Amniotic stem cell (primary cell): ENCODE measurements at places on chromosomes 6 and 20.

DNA sequence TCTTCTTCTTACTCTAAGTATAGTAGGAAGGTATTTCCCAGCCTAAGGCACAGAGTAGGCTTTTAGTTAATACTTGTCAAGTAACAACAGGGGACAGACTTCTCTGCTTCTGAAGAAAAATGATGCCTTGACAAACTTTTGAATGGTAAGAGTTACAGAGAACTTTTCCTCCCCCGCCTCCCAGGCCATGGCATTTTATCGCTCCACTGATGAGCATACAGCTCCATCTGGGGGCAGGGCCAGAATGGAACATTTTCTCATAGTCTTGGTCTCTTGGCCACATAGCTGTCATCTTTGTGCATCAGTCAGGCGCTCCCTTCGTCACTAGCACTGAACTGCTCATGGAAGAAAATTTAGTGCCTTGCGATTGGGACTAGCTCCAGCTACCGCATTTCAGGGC is 1066.8 kb upstream of the CITED2 start:
- no peak for DNase-seq

- DNase-seq = no peak
Measured at GRCh38 chr6:146498309-146498708, 45.3 kb upstream of the RAB32 start.

DNA sequence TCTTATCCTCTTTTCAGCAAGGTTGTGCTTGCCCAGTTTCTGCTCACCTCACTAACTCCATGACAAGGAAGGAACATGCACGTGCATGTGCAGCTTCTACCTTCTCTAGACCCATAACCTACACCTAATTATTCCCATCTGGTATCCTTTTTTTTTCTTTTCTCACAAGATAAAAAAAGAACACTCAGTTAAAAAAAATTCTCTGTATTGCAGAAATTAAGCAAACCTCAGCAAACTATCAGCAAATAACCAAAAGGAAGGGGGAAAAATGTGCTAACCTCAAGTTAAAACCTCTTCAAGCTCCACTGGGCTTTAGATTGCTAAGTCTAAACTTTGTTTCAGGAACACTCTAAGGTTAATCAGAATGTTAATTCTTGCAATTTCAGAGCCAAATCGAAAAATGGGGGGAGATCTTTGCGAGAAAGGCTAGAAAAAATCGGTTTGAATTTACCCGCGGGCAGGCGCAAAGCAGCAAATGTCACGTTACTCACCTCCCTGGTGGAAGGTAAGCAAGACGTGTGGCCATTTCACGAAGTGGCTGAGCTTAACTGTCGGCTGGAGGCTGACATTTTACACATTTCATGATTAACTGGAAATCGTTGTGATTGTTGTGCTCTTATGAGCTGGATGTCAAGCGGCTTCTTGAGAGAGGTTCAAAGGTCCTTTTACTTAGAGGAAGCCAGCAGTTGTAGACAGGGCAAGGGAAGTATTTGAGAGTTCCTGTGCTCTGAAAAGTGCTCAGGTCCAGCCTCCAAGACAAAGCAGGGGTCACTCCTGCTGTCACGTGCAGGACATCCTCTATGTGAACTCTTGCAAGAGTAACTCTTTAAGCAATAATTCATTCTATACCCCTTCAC is 19.1 kb downstream of the TFAP2B start:
- DNase-seq = no peak

GRCh38 chr20:20490673-20491072 is 122.8 kb downstream of the INSM1 start:
- DNase-seq = no peak

DNA sequence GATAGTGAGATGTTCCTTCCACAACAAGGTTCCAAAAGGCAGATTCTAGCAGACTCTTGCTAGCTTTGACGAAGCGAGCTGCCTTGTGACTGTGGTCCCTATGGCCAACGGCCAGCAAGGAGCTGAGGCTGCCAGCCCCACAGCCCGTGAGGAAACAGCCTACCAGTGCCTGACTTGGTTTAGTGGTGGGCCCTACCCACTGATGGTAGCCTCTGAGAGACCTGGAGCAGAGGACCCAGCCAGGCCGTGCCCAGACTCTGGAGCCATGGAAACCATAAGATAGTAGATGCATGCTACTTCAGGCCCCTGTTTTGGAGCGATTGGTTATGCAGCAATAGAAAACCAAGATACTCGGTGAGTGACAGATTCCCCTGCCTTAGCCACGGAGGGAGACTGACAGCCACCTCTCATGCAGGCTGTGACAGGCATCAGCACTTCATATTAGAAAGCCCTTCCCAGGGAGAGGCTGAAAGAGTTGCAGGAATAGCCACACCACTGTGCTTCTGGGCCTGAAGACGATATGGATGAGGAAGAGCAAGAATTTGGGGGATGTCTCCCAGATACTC is 19.2 kb downstream of the PSMG4 start:
- no peak for DNase-seq

DNA sequence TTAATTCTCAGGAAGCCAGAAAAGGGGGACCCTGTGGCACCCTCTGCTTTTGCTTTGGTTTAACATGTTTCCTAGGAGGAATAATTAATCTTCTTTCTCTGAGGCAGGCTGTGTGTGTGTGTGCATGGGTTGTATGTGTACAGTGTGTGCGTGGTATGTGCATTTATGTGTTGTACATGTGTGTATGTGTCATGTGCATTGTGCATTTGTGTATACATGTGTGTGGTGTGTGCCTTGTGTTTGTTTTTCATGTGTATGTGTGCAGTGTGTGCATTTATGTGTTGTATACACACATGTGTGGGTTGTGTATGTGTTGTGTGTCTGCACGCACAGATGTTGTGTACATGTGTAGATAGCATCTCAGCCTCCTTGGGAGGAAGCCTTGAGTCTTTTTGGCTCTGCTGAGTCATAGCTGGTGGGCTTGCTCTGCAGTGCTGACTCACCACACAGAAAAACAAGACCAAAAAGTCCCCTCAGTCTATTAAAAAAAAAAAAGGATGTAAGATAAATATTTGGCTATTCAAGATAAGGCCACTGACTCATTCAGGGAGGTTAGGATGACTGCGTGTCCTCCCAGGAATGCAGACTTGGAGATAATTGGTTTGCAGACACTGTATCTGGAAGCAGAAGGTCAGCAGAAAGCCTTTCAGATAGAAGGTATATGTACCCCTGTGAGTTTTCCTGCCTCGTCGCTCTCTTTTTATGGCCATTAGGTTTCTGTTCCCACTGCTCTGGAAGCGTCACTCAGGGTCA is 58.6 kb downstream of the SYNJ2 start:
- peak; percentile 93 for DNase-seq

DNA sequence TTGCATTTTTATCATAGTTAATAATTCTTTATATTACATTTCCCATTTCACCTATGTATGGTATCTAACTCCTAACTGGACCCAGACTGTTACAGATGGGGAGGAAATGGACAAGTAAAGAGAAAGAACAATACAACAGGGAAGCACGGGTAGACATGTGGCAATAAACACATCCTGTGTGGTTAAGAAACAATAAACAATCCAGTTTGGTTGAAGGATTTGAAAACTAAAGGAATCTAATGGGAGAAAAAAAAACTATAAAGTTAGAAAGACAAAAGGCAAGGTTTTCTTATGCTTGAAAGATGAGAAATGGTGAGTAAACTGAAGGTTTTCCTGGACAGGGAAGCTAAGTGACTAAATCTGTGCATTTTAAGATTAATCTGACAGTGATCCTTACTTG is 34.9 kb upstream of the ALDH8A1 start:
- DNase-seq = no peak

- DNase-seq = no peak
Measured at GRCh38 chr6:21049572-21049971, 515.3 kb downstream of the CDKAL1 start.

GRCh38 chr6:106546691-106547414 is 82.4 kb downstream of the RTN4IP1 start:
- DNase-seq = peak; percentile 45

DNA sequence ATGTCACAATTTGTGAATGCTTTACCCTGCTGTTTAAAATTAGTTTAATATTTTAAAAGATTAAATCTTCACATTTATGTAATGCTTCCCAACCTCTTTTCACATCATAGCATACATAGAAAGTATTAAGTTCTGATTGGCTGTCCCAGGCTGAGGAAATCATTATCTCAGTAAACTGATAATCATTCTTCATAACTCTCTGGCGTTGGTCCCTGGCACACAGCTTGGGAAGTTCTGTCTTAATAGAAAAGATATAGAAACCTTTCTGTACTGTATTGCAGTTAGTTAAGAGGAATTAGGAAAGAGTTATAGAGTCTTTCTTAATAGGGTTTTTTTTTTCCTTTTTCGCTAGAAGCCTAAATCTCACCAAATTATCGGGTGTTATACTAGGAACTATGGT is 85.4 kb downstream of the CBFA2T2 start:
- no peak for DNase-seq

DNA sequence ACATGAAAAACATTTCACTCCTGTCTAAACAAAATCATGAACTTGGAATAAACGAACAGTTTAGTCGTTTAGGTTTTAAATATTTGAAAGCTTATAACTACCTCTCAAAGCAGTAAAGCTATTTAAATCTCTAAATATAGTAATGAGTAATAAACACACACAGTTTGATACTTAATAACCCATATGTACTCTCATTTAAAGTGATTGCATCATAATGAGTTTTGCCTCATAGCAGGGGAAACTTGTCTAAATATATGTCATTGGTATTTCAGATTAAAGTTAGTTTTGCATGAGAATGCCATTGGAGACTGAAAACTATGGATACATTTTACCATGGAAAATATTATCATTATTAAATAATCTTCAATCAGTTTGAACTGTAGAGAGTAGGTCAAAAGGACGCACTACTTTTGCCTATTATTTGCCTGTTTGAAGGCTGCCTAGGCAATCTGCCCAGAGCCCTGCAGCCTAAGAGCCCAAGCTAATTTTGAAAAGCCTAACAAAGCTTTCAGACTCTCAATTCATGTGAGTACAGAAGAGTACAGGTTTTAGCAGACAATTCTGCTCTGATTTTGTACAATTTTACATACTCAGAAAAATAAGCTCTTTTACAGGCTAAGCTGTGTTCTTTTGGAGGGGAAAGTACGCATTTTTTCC is 632.8 kb downstream of the HACE1 start:
- no peak for DNase-seq

DNA sequence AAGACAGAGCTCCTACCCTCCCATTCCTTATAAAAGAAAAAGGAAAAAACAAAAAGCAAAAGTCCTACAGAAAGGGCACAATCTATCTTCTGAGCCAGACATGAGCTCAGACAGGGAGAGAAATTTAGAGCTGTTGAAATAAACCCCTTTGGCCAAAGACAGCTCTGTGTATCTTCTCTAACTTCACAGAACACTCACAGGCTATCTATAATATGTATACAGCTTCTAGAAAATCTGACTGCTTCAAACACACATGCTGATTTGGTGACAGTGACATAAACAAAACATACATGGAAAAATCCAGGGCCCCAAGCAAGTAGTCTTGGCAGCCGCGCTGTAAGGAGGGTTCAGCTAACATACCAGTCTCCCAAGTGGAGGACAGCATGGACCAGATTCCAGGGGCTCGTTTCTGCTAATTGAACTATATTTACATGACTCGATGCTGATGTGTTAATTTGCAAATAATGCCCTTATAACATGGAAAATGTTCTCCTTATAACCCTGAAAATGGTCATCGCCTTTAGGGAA is 37.0 kb downstream of the MTFR2 start:
- DNase-seq = no peak

- DNase-seq = no peak
Measured at GRCh38 chr6:107536180-107536961, 46.5 kb downstream of the SOBP start.

- DNase-seq = no peak
Measured at GRCh38 chr6:122677406-122677805, 67.2 kb downstream of the PKIB start.

- no peak for DNase-seq
Measured at GRCh38 chr6:44989391-44989790, 338.7 kb upstream of the RUNX2 start.

GRCh38 chr6:34671801-34672656 is 24.5 kb downstream of the ILRUN start:
- no peak for DNase-seq

DNA sequence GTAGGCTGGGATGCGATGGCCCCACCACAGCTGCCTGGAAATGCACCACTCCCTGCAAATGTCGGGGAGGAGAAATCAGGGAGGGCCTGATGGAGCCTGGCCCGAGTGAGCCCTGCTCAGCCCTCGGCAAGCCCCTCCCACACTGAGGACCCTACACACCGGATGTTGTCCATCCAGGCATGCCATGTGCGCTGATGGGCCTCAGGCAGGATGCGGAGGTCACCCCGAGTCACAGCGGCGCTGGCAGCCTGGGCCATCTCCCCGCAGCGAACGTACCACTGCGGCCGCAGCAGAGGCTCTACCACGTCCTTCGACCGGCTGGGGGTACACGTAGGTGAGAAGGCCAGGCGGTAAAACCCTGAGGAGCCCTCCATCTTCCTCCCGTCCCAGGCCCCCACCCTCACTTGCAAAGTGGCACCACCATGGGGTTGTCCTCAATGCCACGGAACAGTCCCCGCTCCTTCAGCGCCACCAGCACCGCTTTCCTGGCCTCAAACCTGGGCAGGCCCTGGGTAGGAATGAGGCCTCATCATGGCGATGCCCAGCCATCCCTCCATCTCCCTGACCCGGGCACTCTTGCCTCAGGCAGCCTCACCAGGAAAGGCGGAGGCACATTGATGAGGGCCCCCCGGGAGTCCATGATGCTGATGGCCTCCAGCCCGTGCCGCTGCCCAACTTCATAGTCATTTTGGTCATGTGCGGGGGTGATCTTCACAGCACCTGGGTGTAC is 5.2 kb upstream of the VWA7 start:
- DNase-seq = no peak

GRCh38 chr6:39380837-39381549 is 58.5 kb upstream of the KCNK16 start:
- no peak for DNase-seq

DNA sequence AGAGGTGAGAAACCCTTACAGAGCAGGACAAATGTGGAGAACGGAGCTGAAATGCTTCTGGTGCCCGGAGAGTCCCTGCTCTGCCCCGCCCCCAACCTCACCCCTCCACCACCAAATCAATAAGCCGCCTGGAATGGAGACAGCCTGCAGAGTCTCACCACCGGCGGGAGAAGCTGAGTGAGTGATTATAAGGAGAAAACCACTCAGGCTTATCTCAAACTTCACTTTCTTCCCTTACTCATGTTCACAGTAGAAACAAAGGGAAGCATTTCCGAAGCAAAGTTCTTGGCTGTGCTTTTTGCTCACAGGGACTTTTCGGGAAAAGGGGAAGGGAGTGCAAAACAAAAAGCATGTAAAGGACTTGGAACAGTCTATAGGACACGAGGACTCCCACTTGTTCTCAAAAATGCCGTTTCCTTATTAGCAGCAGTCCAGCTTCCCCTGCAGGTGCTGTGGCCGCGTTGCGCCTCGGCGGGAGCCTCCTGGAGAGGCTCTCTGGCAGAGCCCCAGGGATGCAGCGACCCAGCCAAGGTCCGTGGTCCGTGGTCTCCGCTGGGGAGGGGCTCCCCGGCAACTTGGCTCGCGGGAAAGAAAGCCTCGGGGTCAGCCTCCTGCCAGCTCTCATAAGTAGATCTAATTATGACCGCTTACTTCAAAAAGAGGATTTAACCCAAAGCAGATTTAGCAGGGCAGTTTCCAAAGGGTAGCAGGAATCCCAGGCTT is 64.8 kb upstream of the TMEM30A start:
- no peak for DNase-seq

GRCh38 chr6:43196337-43196736 is 14.3 kb downstream of the CUL9 start:
- DNase-seq = no peak

- DNase-seq = no peak
Measured at GRCh38 chr6:5472571-5472970, 211.3 kb downstream of the FARS2 start.
